ENCODE measurements at places on chromosomes 4 and X. TPM values are rescaled to one million over a fixed set of nuclear protein-coding genes. Genes with fewer than 3 reads are reported as not detected.

MAGED4 gene
- total RNA-seq: not detected

NHSL2 gene
- 0.10 TPM for total RNA-seq

CRMP1 gene
- not detected for total RNA-seq

TCEAL9 gene
- 3.5 TPM for total RNA-seq

GAGE1 gene
- total RNA-seq: not detected

TIMM17B gene
- 94.9 TPM for total RNA-seq

IL13RA2 gene
- total RNA-seq: not detected

TMEM271 gene
- not detected for total RNA-seq

RASSF6 gene
- not detected for total RNA-seq

GRXCR1 gene
- total RNA-seq: not detected

PRDM5 gene
- total RNA-seq: 0.57 TPM

All from activated naive CD4-positive, alpha-beta T cell treated with anti-CD3 and anti-CD28 coated beads for 36 hours (primary cell).